Right kidney (tissue), 9 donors: ENCODE measurements at places on chromosomes 1 and 21.

GRCh38 chr1:93111065-93111464 lies 32.0 kb downstream of the MTF2 start:
- no peak for DNase-seq

DNA sequence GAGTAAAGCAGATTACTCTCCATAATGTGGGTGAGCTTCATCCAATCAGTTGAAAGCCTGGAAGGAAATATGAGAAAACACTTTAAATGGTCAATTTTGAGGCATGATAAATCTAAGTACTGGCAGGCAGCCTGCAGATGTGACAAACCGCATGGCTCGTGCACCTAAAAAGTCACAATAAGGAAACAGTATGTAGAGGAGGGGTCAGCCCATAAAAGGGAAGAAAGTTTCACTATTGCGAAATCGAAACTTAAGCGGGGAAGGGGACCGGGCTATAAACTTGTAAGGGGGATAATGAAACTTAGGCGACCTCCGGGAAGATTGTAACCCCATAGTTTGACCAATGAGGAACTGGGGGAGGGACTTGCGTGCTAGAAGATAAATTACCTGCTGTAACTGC lies 109.8 kb downstream of the PLPPR4 start:
- DNase-seq = no peak

GRCh38 chr1:15187175-15188129 lies 33.9 kb downstream of the TMEM51 start:
- DNase-seq = no peak

DNA sequence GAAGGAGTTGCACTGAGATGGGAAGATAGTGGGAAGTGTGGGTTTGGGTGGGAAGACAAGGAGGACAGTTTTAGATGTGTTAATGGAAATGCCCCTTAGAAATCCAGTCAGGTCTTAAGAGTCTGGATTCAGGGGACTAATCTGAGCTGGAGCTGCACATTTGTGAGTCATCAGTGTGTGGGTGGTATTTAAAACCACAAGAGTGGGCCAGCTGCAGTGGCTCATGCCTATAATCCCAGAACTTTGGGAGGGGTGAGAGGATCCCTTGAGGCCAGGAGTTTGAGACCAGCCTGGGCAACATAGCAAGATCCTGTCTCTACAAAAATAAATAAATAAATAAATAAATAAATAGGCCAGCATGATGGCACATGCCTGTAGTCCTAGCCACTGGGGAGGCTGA lies 40.9 kb upstream of the SLC6A9 start:
- no peak for DNase-seq

- no peak for DNase-seq
Measured at GRCh38 chr1:30804822-30805221, 47.2 kb upstream of the LAPTM5 start.

DNA sequence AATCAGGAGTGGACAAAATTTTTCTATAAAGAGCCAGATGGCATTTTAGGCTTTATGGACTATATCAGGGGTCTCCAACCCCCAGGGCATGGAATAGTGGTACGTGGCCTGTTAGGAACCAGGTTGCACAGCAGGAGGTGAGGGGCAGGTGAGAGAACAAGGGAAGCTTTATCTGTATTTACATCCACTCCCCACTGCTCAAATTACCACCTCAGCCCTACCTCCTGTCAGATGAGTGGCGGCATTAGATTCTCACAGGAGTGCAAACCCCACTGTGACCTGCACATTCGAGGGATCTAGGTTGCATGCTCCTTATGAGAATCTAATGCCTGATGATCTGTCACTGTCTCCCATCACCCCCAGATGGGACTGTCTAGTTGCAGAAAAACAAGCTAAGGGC lies 13.9 kb downstream of the PHTF1 start:
- no peak for DNase-seq

DNA sequence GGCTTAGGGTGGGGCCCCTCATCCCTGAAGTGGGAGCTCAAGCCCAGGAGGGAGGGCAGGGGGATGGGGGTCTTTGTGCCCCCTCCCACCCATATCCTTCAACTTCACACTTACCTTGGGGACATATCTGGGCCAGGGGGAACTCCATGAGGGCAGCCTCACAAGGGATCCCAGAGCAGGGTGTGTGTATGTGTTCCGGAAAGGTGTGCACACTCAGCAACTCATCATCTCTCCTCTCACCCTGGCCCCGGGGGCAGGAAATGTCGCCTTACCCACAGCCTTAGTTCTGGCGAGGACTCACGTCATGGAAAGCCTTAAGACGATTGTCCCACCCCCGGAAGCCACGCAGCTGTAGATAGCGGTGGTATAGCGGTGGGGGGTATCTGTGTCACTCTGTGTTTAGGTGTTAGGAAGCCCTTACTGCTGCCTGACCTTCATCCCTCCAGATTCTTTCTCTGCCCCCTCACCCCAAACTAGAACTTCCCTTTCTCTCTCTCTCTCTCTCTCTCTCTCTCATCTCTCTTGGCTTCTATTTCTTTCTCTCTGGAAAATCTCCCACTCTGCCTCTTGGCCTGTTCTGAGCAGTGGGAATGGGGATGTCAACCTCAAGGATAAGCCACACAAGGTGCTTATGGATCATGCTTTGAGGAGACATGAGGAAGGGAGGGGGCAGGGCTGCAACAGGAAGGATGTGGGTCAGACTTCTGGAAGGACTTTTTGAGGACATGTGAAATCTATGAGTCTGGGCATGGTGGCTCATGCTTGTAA lies at the start of gene SH2D2A:
Gene SH2D2A, minus strand, starts transcription at position 288 of the 768 bp plus-strand sequence. Its CDS starts 140 bp downstream, at position 148.
- DNase-seq = no peak

GRCh38 chr1:201042779-201043461 lies 19.4 kb upstream of the KIF21B start:
- DNase-seq = peak; percentile 53

DNA sequence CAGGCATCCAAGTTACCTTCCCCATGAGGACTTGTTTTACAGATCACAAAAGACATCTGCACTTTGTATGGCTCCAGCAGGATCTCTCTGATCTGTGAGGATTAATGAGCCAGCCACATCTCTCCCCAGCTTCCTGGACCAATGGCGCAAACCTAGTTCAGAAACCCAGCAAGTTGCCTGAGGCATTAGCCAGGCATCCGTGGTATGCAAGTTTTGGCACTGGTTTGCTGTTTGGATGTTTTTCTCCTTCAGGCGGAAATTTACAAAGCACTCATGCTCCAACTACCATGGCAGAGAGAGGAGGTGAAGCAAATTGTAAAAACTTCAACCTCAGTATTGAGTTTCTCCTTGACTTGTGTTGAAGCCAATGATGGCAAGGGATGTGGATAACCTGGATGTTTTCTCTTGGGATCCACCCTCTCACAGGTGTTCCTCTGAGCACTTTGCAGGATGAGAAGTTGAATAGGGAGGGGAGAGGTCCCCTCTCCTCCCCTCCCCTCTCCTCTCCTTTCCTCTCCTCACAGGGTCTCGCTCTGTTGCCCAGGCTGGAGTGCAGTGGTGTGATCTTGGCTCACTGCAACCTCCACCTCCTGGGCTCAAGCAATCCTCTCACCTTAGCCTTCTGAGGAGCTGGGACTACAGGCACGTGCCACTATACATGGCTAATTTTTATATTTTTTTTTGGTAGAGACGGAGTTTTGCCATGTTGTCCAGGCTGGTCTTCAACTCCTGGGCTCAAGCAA lies 25.6 kb upstream of the ENO1 start:
- DNase-seq = peak; percentile 18

DNA sequence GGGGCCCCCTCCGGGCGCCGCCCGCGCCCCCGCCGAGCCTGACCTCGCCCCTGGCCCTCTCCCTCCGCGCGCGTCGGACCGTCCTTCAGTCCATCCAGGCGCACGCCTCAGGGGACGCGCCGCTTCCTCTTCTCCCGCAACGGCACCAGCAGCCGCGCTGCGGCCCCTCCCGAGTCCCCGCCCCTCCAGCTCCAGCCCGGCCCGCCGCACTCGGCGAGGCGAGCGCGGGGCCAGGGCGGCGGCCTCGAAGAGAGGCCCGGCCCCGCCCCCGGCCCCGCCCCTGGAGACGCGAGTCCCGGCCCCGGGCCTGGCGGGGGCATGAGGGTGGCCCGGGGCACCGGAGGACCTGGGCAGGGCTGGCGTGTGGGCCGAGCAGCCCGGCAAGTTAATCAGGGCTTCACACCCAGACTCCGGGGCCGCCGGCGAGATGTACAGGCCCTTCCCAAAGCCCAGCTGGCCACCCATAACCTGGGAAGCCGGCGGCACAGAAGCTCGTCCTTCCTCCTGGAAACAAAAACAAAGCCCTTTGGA lies at the start of gene IGSF3:
Gene IGSF3, minus strand, starts transcription at position 159 of the 531 bp plus-strand sequence. CDS start 1,407 bp downstream, outside the sequence.
- peak; percentile 74 for DNase-seq

- no peak for DNase-seq
Measured at GRCh38 chr1:212256369-212256768, 28.8 kb upstream of the PPP2R5A start.

GRCh38 chr1:43597721-43598120 lies 52.2 kb upstream of the KDM4A start:
- DNase-seq = no peak
